Hypothalamus (tissue), 51 donors: ENCODE measurements at places on chromosomes 1 and 21.

DNA sequence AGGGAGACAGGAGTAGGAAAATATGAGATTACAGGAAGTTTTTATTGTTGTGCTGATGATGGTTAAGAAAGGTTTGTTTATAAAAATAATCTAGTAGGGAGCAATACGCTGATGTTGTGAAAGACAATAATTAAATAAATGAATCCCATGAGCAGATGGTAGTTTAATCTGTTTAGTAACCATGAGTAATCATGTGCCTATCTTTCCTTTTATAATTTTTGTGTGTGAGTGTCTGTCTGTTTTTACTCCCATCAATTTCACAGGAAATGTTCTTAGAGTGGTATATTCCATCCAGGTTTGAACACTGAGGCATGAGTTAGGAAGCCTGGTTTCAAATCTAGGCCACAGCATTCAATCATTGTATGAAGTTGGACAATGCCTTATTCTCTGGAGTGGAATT lies 180.5 kb downstream of the OLFM3 start:
- no peak for DNase-seq

- DNase-seq = no peak
Measured at GRCh38 chr21:43904331-43904781, 39.3 kb downstream of the AGPAT3 start.

- no peak for DNase-seq
Measured at GRCh38 chr1:174726167-174726879, 273.4 kb upstream of the CACYBP start.

- DNase-seq = peak; percentile 75
Measured at GRCh38 chr1:31715087-31715872, 11.5 kb upstream of the COL16A1 start.

DNA sequence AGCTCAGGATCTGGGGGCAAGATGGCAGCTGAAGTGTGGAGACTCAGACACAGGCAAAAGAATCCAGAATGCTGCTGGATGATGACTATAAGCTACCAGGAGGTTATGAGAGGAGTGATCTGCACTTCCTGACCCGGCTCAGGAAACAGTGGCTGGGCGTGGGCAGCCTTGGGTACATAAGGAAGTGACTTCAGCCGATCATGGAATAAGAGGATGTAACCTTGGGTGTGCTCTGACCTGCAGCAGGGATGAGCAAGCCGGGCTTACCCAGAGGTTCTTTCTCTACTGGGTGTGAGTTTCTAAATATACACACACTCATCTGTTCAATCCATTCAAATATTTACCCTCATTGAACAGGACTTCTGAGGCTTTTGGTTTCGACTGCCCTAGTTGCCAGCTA lies 62.7 kb downstream of the CD34 start:
- no peak for DNase-seq

- no peak for DNase-seq
Measured at GRCh38 chr1:113073479-113073950, 517 bp downstream of the LRIG2 start.

DNA sequence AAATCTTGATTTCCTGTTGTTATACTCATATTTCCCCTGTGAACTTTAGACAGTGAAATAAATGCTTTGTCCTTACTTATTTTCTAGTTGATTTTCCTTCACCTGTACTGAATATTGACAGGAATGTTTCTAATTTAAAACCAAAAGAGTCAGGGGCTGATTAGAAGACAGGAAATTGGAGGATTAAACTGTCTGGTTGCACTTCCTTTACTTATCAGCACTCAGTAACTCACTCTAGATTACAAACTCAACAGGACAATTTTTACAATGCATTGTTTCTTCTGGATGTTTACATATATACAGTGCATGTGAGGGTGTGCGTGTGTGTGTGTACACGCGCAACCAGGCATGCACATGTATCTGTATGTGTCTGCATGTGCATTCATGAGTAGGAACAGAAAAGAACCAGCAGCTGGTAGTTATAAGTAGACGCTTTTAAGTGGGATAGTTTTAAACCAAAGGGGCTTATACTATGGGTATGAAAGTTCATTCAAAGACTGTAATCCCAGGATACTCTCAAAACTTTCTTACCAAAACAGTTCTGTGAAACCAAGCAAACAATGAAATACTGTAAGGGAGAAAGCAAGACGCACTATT lies 212.0 kb upstream of the NFIA start:
- DNase-seq = no peak

GRCh38 chr1:206430031-206430983 lies 40.0 kb upstream of the IKBKE start:
- no peak for DNase-seq

- no peak for DNase-seq
Measured at GRCh38 chr1:25987951-25988350, 9.9 kb downstream of the PAFAH2 start.

DNA sequence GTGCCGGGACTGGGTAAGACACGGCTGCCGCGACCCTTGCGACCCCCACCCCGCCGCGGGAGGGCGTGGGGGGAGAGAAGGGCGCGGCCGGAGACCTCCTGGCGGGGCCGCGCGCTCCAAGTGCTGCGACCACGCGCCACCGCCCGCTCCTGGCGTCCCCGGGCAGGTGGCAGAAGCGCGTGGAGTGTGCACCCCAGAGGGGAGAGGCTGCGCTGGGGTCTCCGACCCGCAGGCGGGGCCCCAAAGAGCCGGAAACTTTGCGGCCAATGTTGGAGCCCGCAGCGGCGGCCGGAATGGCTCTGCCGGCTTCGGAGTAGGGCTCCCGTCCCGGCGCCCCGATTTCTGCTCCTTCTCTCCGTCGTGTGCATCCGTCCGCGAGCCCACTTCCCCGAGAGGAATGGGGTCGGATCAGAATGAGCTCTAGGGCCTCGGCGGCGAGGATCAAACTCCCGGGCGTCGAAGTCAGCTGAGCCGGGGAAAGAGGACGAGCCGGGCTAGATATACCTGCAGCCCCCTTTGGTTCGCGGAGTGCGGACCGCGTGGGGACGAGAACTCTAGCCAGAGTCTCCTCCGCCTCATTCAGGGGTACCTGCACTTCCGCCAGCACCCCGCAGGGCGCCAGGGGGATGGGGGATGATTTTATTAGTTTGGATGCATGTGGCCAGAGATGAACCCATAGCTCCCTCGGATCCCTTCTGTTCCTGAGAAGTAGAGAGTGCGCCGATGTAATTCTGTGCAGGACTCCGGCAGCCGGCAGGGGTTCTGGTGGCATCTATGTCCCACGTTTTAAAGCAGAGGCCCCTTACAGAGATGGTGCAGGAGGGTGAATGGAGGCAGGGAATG lies 751 bp downstream of the STUM start:
- peak; percentile 56 for DNase-seq

- DNase-seq = no peak
Measured at GRCh38 chr1:108913105-108913948, 36.5 kb downstream of the GPSM2 start.

GRCh38 chr1:162782671-162783070 lies 7.8 kb upstream of the HSD17B7 start:
- no peak for DNase-seq

DNA sequence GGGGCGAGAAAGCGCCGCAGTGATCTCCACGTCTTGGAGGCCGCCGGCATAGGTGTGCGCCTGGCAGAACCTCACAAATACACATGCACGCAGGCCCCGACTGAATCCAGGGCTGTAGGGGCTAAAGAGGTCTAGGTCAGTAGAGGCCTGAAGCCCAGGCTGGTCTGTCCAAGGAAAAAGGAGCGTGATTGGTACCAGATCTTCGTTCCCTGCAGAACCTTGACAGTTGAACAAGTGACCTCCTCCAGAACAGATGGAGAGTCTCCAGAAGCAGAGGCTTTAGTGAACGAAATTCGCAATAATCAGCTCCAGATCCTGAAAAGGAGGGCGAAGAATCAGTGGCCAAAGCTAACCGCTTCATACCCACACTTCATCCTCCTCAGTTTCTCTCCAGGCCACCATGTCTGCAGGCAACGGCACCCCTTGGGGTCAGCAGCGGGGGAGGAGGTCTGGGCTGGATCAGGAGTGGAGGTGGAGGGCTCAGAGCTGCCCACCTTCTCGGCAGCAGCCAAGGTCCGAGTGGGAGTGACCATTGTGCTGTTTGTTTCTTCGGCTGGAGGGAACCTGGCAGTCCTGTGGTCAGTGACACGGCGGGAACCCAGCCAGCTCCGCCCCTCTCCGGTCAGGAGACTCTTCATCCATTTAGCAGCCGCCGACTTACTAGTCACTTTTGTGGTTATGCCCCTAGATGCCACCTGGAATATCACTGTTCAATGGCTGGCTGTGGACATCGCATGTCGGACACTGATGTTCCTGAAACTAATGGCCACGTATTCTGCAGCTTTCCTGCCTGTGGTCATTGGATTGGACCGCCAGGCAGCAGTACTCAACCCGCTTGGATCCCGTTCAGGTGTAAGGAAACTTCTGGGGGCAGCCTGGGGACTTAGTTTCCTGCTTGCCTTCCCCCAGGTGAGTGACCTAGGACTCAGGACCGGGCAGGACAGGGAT lies 749 bp upstream of the PEX11B start:
- no peak for DNase-seq

DNA sequence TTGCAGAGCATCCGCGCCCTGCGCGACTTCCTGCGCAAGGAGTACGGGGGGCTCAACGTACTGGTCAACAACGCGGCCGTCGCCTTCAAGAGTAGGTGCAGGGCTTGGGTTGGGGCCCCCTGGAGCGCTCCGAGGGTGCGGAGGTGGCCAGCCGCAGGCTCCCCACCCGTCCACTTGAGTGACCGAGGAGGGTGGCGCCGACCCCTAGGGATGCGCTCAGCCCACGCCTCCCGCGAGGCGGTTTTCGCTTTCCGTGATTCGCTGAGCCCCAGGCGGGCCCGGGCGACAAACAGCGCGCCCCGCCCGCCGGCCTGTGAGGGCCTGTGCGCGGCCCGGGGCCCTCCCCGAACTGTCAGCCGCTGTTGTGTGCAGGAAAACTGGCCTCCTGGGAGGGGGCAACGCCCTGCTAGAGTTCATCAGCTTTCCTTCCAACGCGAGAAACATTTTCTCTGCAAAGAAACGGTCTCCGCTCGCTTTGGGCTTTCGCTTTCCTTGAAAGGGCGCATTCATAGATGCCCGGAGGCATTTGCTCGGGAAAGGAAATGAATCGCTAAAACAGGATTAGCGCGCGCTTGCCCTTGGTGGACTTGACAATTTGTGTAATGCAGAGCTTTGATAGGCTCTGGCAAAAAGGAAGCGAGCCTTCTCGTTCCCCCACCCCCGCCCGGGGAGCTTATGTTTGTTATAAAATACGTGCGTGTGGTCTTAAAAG lies 668 bp downstream of the CBR3 start:
- DNase-seq = peak; percentile 47

DNA sequence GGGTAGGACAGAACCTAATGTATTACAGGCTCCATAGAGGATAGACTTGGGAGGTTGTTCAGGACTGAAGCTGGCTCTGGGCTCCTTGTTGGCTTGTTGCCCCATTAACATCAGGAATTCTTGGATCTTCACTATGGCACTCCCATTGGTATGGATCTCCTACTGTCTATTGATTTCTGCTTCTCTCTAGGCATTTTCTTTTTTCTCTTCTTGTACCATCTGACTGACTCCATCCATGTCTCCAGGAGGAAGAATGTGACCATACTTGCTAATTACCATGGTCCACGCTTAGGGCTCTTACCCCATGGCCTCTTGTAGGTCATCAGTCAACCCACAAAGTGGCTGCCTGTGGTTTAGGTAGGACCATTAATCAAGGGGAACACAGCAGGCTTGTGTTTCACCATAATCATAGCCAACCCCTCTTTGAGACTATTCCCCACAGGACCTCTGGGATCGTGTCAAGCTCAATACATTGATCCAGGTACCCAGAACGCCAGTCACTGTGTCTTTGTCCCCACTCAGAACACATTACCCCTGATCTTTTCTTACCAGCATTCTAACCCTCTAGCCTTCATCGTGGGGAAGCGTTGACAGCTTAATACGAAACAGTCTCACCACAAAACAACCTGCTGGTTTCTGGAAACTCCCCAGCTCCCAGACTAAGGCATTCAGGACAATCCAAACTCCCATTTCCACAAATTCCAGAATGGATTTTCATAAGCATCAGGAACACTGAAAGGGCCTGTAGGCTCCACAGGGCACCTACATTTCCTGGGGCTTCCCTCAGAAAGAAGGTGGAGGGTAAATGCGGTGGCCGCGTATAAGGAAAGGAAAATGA lies 97.1 kb downstream of the ETS2 start:
- no peak for DNase-seq

DNA sequence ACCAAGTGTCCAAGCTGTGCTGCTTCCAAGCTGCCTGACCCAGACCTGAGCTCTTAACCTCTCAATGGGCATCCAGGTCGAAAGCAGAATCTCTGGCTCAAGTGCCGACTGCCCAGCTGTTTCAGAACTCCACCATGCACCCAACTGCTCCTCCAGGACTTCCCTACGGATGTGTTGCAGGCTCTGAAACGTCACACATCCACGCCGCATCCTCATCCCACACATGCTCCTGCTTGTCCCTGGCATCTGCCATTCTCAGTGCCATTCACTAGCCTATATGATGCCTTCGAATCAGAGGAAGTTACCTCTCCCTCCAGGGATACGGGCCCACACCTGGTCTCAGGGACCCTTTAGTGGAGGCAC lies 11.2 kb downstream of the PDZK1IP1 start:
- DNase-seq = no peak

GRCh38 chr1:18253093-18253492 lies 145.5 kb downstream of the IGSF21 start:
- DNase-seq = no peak

DNA sequence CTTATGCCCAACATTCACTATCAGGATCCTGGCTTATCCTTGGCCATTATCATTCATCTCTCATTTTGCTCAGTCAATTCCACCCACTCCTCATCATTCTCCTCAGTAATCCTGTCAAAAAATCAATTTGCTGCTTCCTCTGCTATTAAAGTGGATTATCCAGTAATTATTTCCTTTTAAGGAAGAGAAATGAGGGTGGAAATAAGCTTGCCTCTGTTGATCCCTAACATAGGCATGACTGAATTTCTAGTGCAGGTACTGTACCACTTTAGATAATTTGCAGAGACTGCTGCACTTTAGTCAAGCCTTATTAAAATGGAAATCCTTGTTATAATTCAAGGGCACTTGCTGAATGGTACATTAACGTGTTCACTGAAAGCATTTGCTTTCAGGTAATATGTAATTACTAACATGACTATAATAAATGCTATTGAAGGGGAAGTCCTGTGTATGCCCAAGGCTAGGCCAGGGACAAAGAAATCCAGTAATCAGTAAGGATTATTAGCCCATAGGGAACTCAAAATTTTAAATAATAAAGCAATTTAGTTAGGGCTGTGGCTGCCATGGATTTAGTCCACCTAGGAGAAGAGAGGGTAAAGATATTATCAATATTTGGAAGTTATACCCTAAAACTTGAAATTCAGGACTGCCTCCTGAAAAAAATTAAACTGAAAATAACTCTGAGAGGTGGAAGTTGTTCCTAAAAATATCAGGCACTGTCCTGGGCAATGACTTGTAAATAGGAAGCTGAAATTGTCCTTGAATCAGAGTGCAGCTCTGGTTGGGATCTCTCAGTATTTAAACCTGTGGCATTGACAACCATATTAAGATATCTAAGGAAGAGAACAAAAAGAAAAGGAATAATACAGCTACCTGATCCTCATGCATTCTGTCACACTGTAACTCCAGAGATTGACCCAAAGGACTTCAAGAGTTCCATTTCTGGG lies 43.4 kb downstream of the RGS2 start:
- no peak for DNase-seq

- DNase-seq = no peak
Measured at GRCh38 chr1:244171241-244171985, 120.3 kb downstream of the ZBTB18 start.
